ENCODE measurements at places on chromosomes 16 and 17. TPM values are rescaled to one million over a fixed set of nuclear protein-coding genes. Genes with fewer than 3 reads are reported as not detected.

The EME1 gene
- 10.9 TPM for total RNA-seq

The ALDH3A1 gene
- 1.6 TPM for total RNA-seq

The SLC13A2 gene
- not detected for total RNA-seq

The DNAI2 gene
- not detected for total RNA-seq

The TMIGD1 gene
- total RNA-seq, result not detected

The TMEM106A gene
- total RNA-seq, result 4.6 TPM

The SCARF1 gene
- 0.83 TPM for total RNA-seq
